ENCODE measurements at places on chromosomes 16 and 17.

GRCh38 chr17:27906226-27906580, 13.0 kb upstream of the LYRM9 start:
- DNase-seq: no peak

GRCh38 chr16:85991856-85992255, 92.9 kb downstream of the IRF8 start:
- no peak for DNase-seq

- DNase-seq: no peak
Measured at GRCh38 chr17:64709481-64709880, 47.4 kb upstream of the SMURF2 start.

DNA sequence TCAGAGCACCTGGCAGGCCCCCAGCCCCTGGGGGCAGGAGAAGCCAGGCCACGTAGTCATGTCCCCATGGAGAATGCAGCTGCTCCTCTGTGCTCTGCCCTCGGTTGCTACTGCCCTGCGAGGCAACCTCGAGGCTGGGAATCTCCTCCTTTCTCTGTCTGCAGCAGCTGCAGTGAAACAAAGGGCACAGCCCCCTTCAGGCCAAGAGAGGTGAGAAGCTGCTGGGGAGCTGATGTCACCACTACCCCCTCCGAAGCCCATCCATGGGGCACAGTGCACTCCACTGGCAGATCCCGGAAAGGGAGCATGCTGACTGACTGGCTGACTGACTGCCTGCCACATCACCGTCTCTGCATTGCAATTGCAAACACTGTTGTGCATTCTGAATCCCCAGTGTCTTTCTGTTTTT, 103.7 kb downstream of the GRIN2A start:
- DNase-seq: no peak

DNA sequence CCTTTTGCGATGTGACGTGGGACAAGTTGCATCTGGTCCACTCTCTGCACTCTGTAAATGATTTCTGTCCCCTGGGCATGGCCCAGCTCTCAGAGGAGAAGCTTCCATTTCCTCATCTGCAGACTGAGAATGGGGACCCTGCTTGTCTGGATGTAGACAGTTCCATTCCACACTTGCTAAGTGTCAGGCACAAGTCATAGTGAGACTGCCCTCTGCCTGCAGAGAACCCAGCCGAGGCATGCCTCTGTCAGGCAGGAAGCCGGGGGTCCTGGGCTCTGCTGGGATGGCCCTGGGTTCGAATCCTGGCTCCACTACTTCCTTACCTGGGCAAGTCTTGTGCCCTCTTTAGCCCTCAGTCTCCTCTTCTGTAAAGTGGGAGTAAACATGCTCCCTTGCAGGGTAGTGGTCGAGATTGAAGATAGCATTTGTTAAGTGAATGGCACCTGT, 4.1 kb downstream of the MAP2K3 start:
- DNase-seq: peak; percentile 31

- no peak for DNase-seq
Measured at GRCh38 chr17:73910206-73910605, 266.0 kb upstream of the SDK2 start.

DNA sequence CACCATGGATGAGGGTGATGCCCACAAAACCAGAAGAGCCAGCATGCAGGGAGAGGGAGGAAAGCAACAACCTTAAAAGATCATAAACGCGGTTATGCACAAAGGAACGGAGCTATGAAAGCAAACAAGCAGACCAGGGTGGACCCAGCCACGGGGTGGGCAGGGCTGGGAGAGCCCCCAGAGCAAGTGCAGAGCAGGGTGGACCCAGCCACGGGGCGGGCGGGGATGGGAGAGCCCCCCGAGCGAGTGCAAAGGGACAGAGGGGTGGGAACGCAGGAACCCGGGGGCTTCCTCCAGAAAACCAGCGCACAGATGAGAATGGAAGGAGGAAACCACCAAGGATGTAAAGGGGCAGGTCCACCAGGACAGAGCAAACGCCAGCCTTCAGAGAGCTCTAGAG, 33.2 kb downstream of the CCDC57 start:
- no peak for DNase-seq

GRCh38 chr17:5631958-5632590, 47.8 kb upstream of the NLRP1 start:
- DNase-seq: no peak

DNA sequence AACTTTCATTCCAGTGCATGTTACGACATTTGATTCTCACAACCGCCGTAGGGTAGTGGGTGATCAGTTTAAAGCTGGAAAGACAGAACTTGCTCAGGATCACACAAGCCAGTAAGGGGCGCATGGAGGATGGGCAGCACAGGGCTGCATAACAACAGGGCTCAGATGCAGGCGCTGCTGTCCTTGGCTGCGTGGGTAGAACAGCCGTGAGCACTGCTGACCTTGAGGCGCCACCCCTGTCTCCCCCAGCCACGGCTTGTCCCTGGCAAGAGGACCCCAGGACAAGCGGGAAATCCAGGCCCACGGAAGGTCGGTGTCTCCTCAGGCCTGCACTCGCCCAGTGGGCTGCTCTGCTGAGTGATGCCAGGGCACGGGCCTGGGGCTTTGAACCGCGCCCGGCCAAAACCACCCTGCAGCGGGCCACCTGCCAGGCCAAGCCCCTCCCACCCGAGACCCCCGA, 84.7 kb downstream of the LMF1 start:
- no peak for DNase-seq

GRCh38 chr17:628089-628941, 86.3 kb downstream of the VPS53 start:
- no peak for DNase-seq

DNA sequence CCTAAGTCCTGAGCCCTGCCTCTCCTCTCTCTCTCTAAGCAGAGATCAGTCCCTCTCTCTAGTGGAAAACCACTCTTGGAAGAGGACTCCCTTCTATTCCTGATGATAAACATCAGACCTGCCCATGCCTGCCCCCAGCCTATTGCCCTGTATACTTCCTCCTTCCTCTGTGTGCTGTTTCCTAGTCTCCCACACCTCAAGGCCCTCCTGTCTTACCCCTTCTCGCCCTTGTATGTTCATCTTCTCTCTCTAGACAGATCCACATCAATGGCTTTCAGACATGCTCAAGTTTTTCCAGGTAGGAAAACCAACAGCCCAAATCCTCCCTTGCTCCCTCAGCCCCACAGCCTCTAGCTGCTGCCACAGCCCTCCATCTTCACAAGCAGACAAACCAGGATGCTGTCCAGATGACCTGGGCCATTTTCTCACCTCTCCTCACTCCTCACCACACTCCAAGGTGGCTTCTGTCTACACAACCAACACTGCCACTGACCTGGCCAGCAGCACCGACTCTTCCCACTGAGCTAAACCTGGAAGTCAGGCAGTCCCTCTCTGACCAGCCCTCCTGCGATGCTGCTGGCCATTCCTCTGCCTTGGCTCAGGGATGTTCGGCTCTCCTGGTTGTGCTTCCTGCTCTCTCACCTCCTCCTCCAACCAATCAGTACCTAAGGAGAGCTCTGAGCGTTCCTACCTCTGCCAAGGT, 36.3 kb downstream of the MARF1 start:
- no peak for DNase-seq

- DNase-seq: no peak
Measured at GRCh38 chr17:2172077-2172851, 117.4 kb downstream of the HIC1 start.
